ENCODE measurements at places on chromosomes 4 and X.

DNA sequence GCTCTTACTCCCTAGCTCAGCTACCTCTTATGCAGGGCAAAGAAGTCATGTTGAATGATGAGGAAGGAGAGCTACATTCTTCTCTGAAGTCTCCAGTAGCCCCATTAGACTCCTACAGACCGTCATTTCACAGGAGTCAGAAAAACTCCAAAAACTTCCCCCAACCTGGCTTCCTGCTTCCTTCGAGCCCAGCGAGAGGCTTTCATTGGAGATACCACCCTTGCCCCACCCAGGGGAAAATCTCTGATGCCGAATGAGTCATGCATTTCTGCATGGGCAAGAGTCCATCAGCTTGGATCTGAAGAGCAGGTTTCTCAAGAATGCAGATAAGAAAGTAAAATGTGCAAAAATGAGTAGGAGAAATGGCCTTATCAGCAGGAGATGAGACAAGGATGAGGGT, 53.0 kb downstream of the ARSF start:
- no peak for DNase-seq

DNA sequence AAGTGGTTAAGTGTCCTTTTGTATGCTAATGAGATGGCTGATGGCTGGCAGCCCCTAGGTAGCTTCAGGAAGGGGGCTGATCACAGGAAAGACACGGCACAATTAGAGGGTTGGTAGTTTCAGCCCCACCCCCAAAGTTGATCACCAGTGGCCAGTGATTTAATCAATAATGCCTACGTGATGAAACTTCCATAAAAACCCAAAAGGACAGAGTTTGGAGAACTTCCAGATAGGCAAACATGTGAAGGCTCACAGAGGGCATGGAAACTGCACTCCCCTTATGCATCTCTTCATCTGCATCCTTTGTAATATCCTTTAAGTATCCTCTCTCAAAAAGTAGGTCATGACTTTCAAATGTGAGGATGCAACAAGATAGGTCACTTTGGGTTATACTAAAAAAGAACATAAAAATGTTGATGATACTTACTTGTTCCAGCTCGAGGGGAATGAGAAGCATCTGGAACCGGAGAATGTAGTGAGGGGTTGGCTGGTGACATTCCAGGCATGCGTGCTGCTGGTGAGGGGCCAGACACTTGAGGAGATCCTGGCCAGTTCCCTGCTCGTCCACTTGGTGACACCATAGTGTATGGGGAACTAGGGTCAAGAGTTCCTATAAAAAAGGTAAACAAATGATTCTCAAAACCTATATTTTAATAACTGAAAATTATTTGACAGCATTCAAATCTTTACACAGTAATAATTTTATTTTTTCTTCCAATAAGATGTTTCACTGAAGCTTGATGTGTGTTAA, 16.7 kb upstream of the CXorf38 start:
- no peak for DNase-seq

DNA sequence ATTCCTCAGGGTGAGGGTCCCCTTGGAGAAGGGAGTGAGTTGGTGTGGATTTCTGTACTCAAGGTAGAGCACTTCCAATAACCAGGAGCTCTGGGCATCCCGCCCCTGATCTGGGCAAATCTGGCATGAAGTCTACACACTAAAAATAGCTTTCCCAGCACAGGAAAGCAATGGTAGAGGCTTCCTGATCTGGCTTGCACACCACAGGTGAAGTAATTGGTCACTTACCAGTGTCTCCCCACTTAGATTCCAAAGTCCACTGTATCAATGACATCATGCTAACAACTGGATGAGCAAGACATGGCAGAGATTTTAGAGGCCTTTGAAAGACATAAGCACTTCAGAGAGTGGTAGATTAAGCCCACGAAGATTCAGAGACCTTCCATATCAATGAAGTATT, 17.8 kb upstream of the IDS start:
- no peak for DNase-seq

- DNase-seq: no peak
Observed at GRCh38 chr4:128298146-128298758, 10.6 kb upstream of the PGRMC2 start.

GRCh38 chr4:170423137-170423536, 333.4 kb upstream of the AADAT start:
- DNase-seq: no peak

- DNase-seq: no peak
Observed at GRCh38 chrX:118066867-118067515, 49.6 kb downstream of the KLHL13 start.

DNA sequence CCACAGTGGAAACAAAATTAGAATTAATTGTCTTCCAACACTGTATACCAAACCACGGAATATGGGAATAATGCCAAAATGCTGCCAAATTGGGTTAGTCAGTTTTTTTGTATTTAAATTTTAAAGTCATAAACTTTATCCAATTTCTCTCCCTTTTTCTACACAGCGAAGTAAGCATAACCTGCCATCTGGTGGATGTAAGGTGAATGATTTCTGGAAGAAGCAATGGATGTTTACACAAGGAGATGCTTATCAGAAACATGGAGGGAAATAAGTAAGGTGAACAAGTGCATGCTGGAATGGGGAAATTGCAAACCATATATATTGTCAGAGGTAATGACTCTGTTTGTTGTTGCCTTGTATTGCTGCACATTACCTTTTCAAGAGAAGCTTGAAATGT, 691.9 kb downstream of the TECRL start:
- no peak for DNase-seq

GRCh38 chr4:10730019-10730418, 45.5 kb upstream of the CLNK start:
- DNase-seq: no peak
